Gastrocnemius medialis (tissue), 4 donors: ENCODE measurements at places on chromosomes 1 and 21.

DNA sequence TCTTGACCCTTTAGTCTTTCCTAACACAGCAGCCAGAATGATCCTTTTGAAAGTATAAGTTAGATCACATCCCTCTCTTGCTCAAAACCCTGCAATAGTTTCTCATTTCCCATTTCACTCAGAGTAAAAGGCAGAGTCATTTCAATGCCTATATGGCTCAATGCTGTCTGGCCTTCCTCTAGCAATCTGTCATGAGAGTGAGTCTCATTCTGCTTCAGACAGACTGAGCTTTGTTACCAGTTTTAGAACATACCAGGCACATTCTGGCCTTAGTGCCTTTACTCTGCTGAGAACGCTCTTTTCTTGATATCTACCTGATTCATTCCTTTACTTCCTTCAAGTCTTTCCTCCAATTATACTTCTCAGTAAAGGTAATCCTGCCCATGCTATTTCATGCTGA lies 372.8 kb upstream of the PKN2 start:
- no peak for DNase-seq

DNA sequence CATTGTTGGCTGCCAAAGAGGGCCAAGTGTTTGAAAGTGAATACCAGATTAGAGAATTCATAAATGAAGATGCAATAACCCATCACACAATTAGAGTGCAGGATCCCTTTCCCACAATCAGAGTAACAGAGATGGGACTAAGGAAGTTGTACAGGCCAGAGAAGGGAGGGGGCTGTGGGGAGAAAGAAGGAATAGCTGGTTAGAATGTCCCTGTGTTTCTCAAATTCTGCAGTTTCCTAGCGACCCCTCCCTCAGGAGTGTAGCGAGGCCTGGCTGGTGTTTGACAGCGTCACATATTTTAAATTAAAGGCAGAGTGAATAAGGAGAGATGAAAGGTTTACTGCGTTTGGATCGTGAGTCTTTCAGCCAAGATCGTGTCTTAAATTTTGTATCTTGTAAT lies 58.1 kb downstream of the GALNT2 start:
- no peak for DNase-seq

DNA sequence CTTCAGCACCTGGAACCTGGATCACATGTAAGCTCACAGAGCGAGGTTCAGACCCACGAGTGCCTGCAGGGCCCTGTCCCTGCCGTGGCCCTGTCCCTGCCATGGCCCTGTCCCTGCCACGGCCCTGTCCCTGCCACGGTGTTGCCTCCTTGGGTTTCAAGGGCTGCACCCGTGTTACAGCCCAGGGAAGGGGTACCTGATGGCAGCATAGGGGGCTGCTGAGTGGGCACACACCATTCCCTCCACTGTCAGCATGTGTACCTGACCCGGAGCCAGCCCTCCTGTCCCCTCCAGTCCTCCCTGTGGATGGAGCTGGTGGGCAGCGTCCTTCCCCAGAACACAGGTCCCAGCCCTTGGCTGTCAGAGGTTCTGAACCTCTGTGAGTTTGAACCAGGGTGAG lies 15.3 kb downstream of the DFFB start:
- DNase-seq: no peak

DNA sequence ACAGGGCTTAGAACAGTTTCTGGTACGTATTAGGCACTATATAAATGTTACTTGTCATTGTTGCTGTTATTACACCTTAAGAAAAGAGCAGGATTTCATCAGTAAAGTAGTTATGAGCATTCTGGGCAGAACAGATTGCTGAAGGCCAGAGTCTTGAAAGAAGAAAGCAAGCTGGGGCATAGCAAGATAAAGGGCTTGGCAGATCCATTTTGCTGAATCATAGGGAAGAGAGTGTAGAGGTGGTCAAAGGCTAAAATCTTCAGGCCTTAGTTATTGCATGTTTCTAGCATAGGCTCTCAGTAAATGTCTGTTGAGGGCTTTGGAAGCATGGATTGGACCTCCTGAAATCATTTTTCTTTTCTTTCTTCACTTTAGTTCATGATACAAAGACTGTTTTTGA lies 67.5 kb downstream of the PLA2G4A start:
- DNase-seq: no peak

DNA sequence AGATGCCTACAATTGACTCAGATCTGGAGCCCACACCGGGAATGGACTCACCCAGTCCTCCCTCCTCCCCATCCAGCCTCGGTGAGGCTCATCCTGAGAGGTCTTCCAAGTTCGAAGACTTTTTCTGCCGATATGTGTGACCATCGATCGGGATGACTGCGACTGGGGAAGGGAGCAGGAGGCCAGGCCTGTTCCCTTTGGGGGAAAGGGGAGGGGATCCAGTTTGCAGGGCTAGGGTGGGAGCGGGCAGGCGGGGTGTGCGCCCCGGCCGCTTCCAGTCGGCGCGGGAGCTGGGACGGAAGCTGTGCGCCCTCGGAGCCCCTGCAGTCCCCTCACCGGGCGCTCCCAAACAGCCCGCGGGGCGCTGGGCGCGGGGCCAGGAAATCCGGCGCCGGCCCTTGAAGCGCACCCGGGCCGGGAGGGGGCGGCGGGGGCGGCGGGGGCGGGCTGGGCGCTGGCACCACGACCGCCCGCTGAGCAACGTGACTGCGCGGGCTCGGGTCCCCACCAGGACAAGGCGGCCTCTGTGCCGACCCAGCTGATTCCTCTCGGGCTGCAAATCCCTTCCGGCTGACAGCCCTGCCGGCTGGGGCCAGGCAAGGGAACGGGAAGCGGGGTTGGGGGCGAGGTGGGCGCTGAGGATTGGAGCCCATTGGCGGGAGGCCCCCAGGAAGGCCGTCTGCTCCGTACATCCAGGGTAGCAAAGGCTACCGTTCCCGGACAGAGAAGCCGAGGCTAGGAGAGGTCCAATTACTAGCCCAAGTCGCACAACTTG lies 103.9 kb downstream of the EBNA1BP2 start:
- DNase-seq: no peak

DNA sequence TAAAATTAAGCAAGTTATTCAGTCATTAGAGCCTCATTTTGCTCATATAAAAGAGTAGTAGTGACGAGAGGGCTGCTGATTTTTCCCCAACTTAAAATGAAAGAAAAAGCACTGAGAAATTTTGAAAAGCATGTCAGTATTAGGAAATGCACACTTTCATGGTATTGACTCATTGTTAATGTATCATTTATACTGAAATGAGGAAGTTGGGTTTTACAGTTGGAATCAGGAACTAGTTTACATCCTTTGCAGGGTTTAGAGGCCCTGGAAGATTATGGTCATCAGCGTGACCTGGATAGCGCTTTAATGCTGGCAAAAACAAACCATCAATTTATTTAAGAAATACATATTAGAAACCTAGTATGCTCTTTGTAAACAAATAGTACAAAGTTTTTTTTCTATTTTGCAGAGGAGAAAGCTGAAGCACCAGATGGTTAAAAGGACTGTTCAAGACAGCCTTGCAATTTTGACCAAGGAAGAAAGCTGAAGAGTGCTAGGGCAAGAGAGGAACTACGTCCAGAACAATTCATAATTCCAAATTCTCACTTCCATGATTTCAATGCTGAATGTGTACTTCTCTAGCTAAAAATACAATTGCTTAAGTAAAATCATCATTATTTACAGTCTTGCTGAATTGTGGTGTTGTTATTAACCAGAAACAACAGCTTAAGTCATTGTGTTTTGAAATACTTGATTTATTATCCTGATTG lies 94.8 kb upstream of the SGIP1 start:
- no peak for DNase-seq

DNA sequence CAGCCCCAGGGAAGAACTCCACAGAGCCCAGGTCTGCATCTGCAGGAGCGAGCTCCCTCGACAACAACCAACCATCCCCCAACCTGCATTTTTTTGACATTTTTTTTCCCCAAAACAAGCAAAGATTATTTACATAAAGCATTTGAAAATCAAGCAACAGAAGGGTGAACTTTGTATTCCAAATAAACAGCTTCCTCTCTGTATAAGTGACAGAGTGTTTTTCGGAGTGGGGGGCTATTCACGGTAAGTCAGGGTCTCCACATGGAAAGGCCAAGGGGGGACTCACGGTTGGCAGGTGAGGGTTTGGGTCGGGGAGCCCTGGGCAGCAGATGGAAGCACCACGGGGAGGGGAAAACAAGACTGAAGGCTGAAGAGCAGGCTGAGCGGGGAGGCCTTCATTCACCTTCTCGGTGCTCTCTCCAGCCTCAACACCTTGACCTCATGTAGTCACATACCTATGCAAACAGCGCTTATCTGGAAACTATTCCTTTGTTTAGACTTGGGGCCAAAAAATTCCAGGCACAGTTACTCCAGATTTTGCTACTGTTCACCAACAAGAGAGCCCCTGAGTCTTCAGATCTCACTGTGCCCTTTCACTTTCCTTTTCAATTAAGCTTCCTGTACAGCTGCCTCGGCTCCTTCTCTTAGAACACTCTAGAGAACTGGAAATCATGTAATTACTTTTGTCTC lies 27.6 kb downstream of the C2CD2 start:
- no peak for DNase-seq
